RWPE2 (cell line): ENCODE measurements at places on chromosomes 7 and 10.

GRCh38 chr10:86728056-86728455 is 28.4 kb upstream of the BMPR1A start:
- no peak for DNase-seq

GRCh38 chr10:48684792-48685623 is at the start of gene WDFY4:
WDFY4 (plus strand) TSS chr10:48684873; CDS start chr10:48709733, 24,860 bp downstream.
- DNase-seq: no peak

DNA sequence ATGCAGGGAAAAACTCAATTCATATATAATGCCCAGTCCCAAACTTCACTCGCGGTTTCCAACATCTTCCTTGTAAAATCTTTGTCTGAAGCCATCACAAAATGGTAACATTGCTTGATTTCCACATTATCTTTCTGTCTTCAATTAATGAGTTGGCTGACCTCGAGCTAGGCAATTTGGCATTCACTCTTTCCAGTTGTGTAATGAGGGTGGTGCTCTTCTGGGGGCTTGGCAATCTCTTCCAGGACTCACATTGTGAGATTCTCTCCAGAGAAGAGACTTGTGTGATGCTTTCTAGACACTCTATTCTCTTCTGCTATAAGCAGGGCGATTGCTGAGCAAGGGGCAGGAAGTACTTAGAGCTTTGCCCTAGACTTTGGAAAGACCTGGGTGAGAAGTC is 179.5 kb downstream of the JCAD start:
- no peak for DNase-seq

GRCh38 chr7:127252377-127252713 is 396 bp downstream of the GRM8 start:
- DNase-seq: no peak

GRCh38 chr7:4631380-4632179 is 50.5 kb upstream of the FOXK1 start:
- DNase-seq: peak; percentile 86

DNA sequence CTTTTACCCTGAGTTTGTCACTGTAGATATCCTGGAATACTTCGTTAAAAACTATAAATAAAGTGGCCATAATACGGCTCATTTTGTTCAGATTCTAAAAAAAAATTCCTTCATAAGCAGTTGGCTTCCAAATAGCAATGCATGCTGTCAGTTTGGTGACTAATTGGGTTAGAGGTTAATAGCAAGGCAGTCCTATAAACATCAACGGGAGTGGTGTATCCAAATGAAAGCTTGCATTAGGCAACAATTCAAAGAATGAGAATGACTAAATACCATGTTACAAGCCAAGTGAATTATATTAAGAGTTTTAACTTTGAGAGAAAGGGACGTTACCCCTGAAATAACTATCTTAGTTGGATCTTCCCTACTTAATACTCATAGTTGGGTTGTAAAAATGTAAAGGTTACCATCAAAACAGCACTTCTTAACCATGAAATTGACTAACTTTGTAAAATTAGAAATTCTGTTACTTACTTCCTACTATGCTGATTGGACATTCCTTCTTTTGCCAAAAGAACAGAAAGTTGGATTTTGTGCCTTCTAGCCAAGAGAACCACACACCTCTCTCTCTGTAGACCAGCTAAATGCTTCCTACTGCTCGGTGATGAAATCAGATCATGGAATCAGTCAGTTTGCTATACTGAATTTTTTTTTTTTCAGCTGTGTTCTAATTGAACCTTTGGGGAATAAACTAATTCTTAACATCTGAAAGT is 98.0 kb downstream of the KAT6B start:
- no peak for DNase-seq
